Activated naive CD4-positive, alpha-beta T cell treated with anti-CD3 and anti-CD28 coated beads, Interleukin-2, amount 50 U/mL, for 72 hours (primary cell): ENCODE measurements at places on chromosomes 7 and 10.

- DNase-seq = no peak
These were observed 129.0 kb downstream of the DNAH11 start for GRCh38 chr7:21671859-21672258.

DNA sequence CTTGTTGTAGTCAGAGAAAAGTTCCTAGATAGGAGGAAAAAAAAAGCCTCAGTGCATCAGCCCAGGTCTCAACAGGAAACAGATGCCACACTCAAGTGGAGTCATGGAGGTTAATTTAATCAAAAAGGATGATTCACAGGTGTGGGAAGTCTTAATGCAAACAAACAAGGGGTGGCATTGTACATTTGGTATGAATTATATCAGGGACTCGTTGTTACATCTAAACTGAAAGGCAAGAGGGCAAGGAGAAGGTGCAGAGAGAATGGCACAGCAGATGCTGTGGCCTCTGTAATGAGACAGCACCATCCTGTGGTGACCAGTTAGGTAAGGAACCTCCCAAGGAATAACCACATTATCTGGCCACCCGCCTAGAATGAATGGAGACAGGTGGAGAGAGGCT is 133.7 kb downstream of the PTPRZ1 start:
- no peak for DNase-seq

DNA sequence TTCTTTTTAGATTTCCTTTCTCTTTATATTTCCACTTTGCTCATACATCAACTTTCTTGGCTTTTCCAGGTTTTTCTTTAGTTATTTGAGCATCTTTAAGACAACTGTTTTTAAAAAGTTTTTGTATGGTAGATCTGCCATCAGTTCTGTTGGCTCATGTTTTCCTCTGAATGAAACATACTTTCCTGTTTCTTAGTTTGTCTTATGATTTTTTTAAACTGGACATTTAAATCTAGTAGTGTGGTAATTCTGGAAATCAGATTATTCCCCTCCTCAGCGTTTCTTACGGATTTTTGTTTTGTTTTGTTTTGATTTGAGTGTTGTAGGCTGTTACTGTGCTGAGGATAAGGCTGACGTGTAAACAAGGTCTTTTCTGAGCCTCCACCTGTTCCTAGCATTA is 33.8 kb upstream of the ITGB8 start:
- no peak for DNase-seq

- DNase-seq = no peak
These were observed 69.8 kb downstream of the MET start for GRCh38 chr7:116741625-116742316.

- no peak for DNase-seq
These were observed 26.6 kb upstream of the PURB start for GRCh38 chr7:44911911-44912310.

- DNase-seq = no peak
These were observed 22.3 kb downstream of the BTBD16 start for GRCh38 chr10:122293156-122293960.

- no peak for DNase-seq
These were observed 173.3 kb downstream of the PDE1C start for GRCh38 chr7:31896925-31897324.

DNA sequence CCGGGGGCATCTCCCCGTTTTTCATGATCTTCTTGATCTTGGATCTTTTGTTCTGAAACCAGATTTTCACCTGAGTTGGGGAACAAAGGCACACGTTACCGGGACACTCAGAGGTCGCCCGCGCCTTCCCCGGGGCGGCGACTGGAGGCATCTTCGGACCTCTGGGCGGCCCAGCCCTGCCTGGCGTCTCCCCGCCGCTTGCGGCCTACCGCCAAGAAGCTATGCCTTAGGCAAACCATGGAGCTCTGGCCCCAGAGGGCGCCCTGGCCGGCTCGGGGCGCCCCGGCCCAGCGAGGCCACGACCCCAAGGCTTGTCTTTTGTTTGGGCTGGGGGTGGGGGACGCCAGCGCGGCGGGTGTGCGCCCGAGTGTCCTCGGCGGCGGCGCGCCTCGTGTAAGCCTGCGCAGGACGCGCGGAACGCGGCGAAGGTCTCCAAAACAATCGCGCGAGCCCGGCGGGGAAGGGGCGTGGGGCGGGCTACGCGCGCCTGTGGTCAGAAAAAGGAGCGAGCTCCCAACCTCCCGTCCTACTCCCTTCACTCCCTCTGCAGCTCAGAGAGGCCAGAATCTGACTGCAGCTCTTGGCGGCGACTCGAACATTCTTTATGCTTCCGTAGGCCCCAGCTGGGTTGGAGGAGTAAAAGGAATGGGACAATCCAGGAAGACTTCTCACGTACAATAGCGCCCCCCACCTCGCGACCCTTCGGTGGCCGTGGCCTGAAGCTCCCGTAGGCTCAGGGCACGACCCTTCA is 3.5 kb downstream of the DLX5 start:
- no peak for DNase-seq

DNA sequence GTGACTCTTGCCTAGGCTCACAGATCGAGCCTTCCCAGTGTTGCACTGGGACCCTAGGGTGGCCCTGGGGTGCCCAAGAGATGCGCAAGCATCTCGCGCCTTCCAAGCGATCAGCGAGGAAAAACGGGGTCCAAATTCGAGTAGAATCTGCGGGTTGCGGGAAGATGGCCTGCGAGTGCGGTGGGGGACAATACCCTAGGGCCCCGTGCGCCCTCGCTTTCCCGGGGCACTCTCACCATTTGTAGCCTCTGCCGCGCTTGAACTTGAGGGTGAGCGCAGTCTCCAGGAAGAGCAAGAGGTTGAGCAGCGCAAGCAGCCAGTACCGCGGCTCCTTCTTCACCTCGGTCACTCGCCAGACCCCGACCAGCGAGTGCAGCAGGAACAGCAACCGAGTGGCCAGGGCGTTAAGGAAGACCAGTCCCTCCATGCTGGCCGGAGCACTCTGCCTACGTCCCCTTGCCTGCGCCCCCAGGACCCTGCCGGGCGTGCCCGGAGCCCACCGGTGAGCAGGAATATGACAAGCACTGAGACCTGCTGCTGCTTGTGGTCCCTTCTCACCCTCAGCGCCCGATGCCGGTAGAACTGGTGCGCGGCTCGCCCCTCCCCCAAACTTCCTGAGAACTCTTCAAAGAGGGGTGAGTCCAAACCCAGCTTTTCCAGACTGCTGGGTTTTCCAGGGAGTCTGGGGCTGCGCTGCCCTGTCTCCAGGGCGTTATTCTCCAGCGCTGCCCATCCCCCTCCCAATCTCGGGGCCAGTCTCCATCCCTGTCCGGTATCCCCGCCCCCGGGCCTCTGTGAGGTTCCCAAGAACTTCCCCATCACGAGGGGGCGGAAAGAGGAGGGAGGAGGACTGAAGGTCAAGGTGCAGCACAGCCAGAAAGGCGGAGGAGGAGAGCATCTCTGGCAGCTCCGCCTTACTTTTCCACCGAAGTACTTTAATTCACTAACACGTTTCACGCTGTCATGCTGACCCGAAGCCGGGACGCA is at the start of gene TMEM26:
Gene TMEM26, minus strand, starts transcription at position 727 of the 987 bp plus-strand sequence. Its CDS starts 300 bp downstream, at position 427.
- DNase-seq = no peak

- no peak for DNase-seq
These were observed 51.7 kb upstream of the FZD1 start for GRCh38 chr7:91212582-91212981.

GRCh38 chr7:132450188-132450587 is 126.1 kb downstream of the PLXNA4 start:
- DNase-seq = no peak

DNA sequence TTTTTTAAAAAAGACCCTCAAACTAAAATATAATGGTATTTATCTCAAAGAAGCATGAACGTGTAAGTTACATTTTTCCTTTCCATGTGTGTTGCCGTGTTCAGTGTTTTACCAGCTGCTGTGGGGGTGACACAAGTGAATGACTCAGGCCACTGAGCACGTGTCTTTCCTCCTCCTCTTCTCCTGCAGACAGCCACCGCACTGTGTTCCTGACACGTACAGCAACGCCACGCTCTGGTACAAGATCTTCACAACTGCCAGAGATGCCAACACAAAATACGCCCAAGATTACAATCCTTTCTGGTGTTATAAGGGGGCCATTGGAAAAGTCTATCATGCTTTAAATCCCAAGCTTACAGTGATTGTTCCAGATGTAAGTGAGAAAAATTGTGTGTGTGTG is 29.7 kb downstream of the TMEM248 start:
- no peak for DNase-seq

DNA sequence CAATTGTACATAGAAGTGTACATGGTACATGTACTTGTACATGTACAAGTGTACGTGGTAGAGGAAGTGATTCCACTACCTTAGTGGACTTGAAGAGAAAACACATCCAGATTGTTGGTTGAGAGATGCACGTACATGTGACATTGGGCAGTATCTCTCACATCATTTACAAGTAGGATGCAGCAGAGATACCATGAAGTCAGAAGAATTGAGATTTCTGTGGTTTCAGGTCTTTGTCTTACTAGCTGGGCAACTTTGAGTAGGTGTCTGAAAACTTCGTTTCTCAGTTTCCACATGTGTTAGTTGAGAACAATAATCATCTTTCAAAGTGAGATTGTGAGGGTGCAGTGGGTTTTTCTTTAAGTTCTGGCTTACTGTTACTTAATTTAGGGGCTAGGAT is 21.5 kb downstream of the CLDN12 start:
- DNase-seq = no peak

DNA sequence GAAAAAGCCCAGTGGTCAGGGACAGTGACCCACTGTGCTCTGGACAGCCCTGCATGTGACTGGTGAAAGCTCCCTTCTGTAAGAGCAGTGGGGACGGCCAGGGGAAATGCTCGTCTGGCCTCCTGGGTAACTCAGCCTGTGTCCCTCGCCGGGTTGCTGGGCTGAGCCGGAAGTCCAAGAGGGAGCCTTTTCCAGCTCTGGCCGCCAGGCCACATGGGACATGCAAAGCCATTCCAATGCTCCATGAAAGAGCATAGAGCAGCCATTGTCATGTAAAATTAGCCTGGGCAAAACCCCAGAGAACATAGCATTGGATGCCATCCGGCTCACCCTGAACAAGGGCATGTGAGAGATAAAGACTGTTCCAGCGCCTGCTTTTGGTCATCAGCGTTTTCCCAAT is 64.9 kb upstream of the ADRB1 start:
- no peak for DNase-seq

DNA sequence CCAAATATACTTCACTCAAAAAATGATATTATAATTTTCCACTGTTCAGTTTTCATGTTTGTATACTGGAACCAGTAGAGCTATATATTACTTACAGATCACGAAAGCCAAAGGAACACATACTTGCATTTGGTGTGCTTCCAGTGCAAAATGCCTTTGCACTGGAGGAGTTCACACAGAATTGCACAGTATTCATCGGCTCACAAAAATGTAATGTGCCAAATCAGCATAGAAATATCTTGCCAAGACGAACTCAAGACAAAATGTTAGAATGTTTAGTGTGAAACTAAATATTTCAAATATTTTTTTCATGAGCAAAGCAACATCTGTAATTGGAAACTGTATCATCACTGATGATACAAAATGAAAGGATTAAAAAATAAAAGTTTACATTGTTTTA is 646.2 kb upstream of the SEMA3D start:
- no peak for DNase-seq

GRCh38 chr10:103184615-103185014 is 8.5 kb downstream of the NT5C2 start:
- DNase-seq = no peak

DNA sequence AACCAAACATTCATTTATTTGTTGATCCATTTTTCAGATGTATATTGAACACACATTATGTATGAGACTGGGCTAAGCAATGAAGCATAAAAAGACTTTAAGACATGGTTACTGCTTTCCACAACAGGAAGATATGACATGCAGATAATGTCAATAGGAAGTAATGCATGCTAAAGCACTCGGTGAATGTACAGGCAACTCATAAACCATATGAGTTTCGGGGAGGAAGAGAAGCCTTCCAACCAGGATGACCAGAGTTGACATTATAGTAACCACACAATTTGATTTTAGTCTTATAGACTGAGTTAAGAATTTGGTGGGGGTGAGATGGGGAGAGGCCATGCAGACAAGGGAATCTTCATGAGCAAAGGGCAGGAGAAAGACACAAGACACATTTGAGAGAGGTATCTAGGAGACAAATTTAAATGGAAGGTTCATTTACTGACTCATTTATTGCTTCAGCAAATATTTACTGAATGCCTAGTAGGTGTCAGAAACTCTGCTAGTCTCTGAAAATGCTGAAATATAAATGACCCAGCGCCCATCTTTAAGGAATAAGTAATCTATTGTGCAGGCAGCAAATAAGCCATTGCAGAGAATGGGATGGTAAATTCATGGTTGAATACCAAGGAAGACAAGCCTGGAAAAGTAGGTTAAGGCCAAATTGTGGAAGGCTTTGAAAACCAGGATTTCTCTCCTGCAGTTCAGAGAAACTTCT is 19.0 kb upstream of the SLK start:
- no peak for DNase-seq

GRCh38 chr10:79601939-79602338 is 8.8 kb upstream of the SFTPA1 start:
- DNase-seq = no peak

DNA sequence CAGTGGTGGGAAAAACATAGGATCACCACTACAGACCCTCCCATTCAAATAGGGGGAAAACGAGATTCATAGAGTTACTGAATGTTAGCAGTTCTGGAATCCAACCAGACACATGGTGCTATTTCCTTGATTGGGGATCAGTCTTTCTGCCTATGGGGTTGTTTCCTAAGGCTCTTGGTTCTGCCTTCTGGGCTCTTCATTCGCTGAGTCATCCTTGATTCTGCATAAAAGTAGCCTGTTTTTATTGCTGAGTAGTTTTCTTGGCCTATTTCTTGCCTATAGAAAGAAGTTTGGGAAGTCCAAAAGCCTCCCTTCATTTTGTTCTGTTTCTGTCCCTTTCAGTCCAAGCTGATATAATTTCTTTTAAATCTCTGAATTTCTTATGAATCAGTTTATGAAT is 99.3 kb upstream of the OIT3 start:
- no peak for DNase-seq

DNA sequence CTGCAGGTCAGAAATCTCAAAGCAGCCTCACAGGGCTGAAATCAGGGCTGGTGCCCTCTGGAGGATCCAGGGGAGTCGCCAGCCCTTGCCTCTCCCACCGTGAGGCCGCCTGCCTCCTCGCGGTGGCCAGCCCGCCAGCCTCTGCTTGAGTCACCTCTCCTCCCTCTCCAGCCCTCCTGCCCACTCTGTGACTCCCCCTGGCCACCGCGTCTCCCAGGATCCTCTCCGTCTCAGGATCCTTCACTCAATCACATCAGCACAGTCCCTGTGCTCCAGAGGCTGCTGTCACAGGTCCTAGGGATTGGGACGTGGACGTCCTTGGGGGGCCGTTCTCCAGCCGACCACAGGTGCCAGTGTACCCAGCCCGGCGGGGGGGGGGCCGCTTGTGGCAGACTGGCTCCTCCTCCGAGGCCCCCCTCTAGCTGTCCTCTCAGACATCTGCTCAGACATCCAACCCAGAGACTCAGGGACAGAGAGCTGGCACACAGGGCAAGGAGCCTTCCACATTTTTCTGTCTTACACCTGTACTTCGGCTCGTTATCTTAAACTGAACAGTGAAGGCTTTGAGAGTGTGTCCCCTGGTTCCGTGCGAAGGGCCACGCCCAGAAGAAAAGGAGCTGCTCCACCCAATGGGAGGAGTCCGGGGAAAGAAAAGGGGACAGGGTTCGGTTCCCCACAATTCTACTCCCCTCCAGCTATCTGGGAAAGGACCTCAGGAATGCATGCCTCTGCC is 9.4 kb upstream of the PPP2R2D start:
- no peak for DNase-seq
